T1000 (cell line): ENCODE measurements at places on chromosomes 2 and 18.

DNA sequence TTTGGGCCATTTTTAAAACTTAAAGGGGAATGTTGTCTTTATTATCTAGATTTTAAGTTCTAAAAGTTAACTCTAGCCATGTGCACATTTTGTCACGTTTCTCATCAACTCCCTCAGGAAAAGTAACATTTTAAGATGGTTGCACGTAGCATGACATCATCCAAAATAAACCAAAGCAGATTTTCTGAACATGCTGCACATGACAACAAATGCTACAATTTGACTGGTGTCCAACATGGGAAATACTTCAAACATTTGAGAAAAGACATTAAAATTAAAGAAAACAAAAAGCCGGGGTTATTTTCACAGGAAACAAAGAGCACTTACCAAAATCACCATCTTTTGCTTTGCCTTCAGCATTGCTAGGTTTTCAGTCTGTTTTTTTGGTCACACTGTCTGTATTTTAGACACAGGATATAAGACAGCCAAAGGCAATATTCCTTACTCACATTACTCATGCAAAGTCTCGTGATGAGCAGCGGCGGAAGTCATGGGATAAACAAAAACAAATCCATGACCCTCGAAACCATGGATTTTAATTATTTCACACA lies 51.3 kb upstream of the RND3 start:
- DNase-seq = no peak

- DNase-seq = no peak
Observed at GRCh38 chr2:220736778-220737177, 835.3 kb downstream of the EPHA4 start.

DNA sequence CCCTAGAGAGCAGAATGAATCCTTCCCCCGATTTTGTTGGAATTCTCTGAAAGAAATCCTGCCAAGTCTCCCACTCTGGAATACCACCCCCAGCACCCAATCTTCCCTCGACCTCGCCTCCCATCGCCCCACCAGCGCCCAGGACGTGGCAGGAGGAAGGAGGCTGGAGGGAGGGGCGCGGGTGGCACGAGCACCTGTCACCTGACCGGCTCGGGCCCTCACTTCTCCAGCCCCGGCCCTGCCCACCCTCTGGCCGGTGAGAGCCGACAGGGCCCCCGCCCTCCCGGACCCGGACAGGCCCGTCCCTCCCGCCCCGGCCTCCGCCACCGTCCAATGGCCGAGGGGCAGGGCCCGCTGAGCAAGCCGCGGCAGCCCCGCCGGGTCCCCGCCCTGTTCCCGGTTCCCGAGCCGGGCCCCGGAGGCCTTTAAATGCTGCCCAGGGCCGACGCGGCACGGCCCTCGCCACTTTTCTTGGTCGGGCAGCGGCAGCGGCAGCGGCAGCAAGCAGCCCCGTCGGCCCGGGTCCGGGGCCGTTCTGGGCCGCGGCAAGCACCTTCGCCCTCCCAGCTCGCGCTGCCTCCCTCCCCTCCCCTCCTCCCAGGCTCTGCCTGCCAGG lies at the start of gene LGALSL:
TSS of gene LGALSL (plus strand) at position 393 of the 616 bp plus-strand sequence. CDS start 384 bp downstream, outside the sequence.
- peak; percentile 31 for DNase-seq

DNA sequence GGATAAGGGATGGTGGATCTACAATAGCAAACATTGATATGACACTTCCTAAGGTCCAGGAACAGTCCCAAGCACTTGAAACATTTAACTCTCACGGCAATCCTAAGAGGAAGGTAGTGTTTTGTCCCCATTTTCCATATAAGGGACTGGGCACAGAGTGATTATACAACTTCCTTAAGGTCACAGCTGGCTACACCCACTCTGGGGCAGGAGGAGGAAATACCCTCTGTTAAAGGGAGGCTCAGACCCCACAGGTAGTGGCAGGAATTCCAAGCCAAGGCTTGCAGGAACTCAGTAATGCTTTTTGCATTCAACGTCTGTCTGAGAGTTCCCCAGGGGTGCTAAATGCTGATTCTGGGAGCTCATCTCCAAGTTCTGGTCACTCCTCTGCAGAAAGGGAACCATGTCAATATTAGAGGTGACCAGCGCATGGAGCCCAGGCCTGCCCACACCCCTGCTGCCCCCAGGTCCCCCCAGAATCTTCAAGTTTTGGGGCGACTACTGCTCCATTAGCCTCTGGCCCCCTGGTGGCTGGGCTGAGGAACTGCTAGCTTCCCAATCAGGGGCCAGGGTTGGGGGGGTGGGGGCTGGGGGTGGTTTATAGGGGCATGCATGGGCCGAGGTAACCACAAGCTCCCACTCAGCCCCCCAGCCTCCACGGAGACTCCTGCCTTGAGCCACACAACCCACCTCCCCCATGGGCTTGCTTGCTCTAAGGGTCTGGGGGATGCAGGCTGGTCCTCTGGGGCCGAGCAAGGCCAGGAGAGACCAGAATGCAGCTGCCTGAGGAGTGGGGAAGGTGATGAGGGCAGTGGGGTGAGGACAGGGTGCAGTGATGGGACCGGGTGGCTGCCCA lies 11.1 kb downstream of the OBSL1 start:
- DNase-seq = no peak

- no peak for DNase-seq
Observed at GRCh38 chr2:239277401-239278085, 123.3 kb downstream of the HDAC4 start.

- peak; percentile 44 for DNase-seq
Observed at GRCh38 chr2:75608684-75609333, 37.8 kb upstream of the MRPL19 start.

- no peak for DNase-seq
Observed at GRCh38 chr2:61178603-61179545, 16.9 kb downstream of the C2orf74 start.

- no peak for DNase-seq
Observed at GRCh38 chr2:26674002-26674751, 18.3 kb upstream of the KCNK3 start.

DNA sequence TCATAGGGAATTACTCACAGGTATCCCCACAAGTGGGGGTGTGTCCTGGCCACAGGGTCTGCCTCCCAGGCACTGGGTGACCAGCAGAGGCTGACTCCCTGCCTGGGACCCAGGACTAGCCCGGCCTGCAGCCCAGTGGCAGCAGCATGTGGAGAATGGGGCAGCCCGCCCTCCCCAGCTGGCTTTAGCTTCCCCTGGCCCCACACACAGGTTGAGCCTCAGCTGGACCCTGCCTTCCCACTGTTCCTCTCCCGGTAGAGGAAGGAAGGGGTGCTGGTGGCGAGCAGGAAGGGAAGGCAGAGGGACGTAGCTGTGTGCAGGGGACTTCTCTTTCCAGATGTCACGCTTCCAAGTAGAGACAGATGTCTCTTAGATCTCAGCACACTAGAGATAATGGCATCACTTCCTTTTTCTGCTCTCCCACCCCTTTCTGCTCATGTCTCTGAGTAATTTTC lies 51.4 kb downstream of the EMILIN2 start:
- no peak for DNase-seq

DNA sequence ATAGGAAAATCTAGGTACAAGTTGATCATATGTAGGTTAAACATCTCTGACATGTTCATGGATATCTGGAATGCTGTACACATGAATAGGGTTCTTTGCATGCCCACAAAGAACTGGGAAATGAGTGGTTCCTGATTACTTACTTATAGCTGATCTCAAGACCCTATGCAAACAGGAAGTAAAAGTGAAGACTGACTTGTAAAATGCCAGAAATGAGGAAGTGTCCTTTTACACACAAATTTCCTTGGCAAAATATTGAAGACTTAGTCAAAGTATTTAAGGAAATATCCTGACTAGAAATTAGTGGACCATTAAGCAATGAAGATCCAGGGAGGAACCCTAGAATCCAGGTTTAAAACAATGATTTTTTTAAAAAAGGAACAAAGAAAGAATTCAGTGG lies 203.7 kb upstream of the DLGAP1 start:
- no peak for DNase-seq

- no peak for DNase-seq
Observed at GRCh38 chr18:56841836-56842235, 190.7 kb downstream of the WDR7 start.

DNA sequence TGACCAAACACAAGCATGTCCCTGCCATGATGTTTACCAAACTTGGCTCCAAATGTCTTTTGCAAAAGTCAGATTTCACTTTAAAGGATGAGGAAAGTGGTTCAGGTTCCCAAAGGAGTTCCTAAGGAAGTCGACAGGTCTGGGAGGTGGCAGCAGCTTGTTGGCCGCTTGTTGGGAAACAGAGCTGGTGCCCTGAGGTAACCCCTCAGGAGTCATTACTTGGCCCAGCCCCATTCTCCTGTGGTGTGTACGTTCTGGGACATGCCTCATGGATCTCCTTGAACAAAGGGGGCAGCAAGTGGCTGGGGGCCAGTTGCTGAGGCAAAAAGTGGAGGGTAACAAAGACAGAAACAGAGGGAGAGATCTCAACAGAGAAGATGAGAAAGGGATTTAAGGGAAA lies 10.9 kb downstream of the TMBIM1 start:
- DNase-seq = no peak

DNA sequence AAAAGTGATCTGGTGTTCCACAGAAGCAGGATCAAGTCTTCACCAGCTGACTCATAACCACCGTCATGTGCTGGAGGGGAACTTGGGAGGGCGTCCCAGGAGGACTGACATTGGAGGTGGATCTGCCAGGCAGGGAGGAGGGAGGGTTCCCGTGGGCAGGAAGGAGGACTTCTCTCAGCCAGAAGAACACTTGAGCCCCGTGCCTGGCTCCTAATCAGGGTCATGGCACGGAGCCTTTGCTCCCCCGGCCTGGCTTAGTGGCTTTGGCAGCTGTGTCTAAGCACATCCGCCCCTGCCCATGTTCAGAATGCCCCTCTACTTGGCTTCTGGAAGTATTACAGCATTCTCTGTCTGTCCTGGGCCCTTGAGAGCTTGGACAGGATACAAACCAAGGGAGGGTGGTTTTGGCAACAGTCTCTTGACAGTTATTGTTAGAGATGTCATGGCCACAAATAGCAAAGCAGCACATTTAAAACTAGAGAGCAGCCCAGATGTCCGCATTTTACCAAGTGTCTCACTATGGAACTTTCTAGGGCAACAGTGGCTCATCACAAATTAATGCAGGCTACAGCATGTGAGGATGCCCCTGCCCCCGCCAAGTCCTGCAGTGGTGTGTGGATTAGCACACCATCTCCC lies 11.5 kb downstream of the PPP1R7 start:
- DNase-seq = peak; percentile 54

DNA sequence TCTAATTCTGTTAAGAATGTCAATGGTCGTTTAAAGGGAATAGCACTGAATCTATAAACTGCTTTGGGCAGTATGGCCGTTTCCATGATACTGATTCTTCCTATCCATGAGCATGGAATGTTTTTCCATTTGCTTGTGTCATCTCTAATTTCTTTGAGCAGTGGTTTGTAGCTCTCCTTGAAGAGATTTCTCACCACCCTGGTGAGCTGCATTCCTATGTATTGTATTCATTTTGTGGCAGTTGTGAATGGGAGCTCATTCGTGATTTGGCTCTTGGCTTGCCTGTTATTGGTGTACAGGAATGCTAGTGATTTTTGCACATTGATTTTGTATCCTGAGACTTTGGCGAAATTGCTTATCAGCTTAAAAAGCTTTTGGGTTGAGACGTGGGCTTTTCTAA lies 38.3 kb upstream of the WDR75 start:
- DNase-seq = no peak
